Esophagus muscularis mucosa (tissue), 4 donors: ENCODE measurements at places on chromosomes 3 and 15. TPM values are rescaled to one million over a fixed set of nuclear protein-coding genes. Genes with fewer than 3 reads are reported as not detected.

Gene CSPG4
- 195 TPM for total RNA-seq

Gene MKRN2OS
- not detected for total RNA-seq

DNA sequence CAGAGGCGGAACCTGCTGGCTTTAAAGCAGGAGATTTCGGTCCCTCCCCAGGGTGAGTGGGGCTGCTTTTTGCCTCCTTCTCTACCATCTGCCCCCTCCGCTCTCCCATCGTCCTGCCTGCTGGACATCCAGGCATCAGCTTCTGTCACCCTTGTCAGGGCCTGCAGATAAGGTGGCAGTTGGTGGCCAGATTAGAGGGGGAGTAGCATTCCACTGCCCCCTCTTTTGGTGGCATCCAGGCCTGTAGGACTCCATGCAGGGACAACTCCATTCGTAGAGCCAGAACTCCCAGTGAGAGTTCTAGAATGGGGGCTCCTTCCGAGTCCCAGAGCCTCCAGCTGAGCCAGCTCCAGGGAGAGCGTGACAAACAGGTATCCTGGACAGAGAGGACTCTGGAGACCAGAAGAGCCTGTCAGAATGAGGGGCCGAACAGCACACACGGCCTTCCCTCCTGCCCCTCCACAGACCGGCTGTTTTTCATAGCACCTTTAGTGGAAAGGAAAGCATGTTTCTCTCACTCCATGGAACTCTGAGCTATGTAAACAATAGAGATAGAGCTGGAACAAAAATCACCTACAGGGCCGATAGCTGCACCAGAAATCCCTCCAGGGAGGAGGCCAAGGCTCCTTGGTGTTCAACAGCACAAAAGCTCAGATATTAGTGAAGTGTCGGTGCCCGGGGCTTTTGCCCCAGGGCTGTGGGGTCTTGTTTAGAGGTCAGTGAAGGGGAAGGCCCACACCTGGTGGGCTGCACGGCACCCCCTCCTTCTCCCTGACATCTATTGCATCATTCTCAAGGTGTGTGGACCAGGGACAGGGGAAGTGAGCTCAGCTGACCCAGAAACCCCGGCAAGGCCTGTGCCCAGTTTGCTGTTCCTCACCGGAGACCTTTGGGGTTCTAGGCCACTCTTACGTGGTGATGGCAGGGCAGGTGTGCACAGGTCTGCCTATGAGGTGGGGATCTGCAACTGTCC is 34.2 kb downstream of the MAGEF1 start:
- peaks cover 26% of the 10 kb centered on the region for H3K4me1 ChIP-seq
- DNase-seq = no peak
- H3K27ac ChIP-seq = no peak overlapping the region
- no peak overlapping the region for H3K4me3 ChIP-seq
- H3K27me3 ChIP-seq = no peaks in the 10 kb centered on the region

GRCh38 chr15:78663703-78664102 is 22.7 kb upstream of the CHRNB4 start:
- H3K27ac ChIP-seq = no peak overlapping the region
- H3K4me3 ChIP-seq = no peak overlapping the region
- H3K36me3 ChIP-seq = no peaks in the 10 kb centered on the region
- DNase-seq = no peak

- H3K27ac ChIP-seq = no peak overlapping the region
- no peaks in the 10 kb centered on the region for H3K4me1 ChIP-seq
- no peak overlapping the region for H3K4me3 ChIP-seq
- H3K27me3 ChIP-seq = no peaks in the 10 kb centered on the region
Measured at GRCh38 chr3:23019596-23020300, 183.4 kb upstream of the UBE2E2 start.
